ENCODE measurements at places on chromosomes 16 and 17.
A peak's percentile ranks its signal among the peaks of the same experiment; 100 is the strongest.

DNA sequence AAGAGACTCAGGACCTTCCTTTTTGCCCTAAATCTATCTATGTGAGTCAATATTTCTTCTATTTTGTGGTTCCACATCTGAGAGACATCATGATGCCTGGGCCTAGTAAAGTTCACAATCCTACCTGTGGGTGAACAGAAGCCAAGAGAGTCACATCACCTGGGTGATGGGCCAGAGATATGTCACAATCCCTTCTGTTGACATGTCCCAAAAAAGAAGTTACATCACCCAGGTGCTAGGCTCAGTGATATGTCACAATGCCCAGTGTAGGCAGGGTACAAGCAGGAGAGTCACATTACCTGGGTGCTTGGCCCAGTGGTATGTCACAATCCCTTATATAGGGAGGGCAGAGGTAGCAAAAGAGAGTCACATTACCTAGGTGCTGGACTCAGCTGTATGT is 2101.9 kb downstream of the TP53TG3F start:
- no peak for ATAC-seq

- no peak for ATAC-seq
Measured at GRCh38 chr16:77991701-77992100, 30.6 kb upstream of the CLEC3A start.

- ATAC-seq: no peak
Measured at GRCh38 chr16:29111421-29111820, 126.6 kb downstream of the LAT start.

DNA sequence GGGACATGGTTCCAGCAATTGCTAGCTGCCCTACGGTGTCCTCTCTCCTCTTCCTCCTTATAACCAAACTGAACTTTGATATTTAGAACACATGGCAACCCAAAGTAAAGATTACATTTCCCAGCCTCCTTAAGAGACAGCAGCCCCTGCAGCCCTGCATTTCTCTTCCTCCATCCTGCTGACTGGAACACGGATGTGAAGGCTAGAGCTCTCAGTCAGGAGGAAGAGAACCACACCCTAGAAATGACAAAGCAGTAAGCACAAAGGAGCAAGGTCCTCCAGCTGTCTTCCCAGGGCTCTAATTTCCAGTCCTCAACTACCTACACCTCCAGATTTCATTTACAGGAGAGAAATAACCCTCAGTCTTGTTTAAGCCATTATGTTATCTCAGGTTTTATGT is 10.9 kb downstream of the DYNC1LI2 start:
- no peak for ATAC-seq

GRCh38 chr17:81101614-81102306 is 63.5 kb upstream of the PVALEF start:
- peak; percentile 73 for ATAC-seq

DNA sequence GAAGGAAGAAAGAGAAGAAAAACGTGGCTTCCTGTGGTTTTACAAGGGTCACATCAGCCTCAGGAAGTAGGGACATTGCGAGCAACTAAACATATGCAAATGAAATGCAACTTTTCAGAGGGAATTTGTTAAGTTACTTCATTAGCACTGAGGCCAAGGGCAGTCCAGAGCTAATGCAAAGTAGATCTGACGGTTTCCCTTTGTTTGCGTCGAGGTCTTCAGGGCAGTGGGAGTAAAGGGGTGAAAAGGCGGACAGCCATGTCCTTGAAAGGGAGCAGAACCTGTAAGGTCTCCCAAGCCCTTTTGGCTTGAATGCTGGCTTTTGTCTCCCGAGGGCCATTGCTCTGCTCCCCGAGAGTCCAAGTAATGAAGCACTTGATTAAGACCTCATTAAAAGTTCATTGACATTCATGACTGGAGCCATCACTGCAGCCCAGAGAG is 85.0 kb downstream of the PMP22 start:
- no peak for ATAC-seq

- ATAC-seq: no peak
Measured at GRCh38 chr16:86343796-86344585, 166.3 kb upstream of the FOXF1 start.

GRCh38 chr17:47813077-47813476 is 8.5 kb downstream of the OSBPL7 start:
- ATAC-seq: no peak

DNA sequence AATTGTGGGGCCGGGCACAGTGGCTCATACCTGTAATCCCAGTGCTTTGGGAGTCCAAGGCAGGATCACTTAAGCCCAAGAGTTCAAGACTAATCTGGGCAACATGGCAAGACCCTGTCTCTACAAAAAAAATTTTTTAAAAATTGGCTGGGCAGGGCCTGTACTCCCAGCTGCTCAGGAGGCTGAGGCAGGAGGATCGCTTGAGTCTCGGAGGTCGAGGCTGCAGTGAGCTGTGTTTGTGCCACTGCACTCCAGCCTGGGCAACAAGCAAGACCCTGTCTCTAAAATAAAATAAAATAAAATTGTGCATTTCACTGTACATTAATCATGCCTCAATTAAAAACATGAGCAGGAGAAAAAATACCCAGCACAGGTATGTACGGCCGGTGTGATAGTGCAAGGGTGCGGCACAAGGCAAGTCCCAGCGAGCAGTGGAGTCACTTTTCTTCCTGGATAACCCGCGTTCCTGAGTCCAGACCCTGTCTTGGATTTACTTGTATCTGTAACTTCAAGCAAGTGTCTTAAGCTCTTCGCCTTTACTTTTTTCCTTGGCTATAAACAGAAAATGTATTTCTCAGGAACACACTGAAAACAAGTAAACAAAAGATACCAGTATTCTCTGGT is 11.4 kb downstream of the ZDHHC7 start:
- no peak for ATAC-seq

- no peak for ATAC-seq
Measured at GRCh38 chr17:70699408-70699807, 530.1 kb downstream of the KCNJ2 start.

- no peak for ATAC-seq
Measured at GRCh38 chr17:36765436-36766043, 164.2 kb downstream of the MRM1 start.

DNA sequence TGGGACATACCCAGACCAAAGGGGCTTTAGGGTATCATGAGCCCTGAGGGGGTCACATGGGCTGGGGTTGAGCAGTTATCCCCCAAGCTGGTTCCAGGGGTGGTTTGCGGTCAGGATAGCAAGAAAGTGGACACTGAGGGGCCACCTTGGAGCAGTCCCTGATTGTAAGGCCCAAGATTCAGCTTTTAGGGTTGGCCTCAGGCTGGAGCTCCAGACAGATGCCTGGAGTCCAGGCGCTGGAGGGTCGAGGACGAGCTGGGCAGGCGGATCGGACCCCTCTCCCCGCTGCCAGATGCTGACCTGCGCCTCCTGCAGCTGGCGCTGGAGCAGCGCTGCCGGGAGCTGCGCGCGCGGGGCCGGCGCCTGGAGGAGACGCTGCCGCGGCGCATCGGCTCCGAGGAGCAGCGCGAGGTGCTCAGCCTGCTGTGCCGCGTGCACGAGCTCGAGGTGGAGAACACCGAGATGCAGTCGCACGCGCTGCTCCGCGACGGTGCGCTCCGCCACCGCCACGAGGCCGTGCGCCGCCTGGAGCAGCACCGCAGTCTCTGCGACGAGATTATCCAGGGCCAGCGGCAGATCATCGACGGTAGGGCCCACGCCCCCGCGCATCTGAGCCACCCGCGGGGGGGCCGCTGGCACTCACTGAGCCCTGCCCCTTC is 10.0 kb downstream of the BTBD17 start:
- no peak for ATAC-seq
